Sigmoid colon (tissue), 7 donors: ENCODE measurements at places on chromosomes 4 and X.

DNA sequence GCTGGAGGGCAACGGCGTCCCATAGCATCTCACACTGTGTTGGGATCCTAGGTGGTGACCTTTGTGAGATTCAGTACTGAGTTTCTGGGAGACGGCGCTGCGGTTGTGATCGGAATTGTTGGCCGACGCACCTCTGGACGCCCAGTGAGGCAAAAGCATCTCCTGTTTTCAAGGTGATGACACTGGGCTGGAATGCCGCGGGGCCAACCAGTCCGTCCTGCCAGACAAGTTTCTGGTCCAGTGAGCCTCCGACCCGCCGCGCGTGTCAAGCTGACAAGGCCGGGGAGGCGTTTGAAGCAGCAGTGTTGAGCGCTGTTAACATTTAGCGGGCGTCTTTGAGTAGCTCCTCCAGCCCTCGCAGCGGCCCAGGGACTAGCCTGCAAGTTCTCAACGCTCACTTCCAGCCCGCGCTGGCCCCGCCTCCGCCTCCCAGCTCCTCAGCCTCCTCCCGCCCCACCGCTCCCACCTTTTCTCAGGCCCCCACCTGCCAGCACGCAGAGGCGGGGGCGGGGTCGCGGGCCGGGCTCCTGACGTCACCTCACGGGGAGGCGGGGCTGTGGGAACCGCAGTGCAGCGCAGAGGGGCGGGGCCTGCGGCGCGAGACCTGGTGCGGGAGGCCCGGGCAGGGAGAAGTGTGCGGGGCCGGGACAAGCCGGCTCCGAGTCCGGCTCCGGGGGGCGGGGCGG, 482 bp upstream of the CDS1 start:
- DNase-seq: peak; percentile 90

GRCh38 chr4:47914926-47915237, 499 bp upstream of the NFXL1 start:
- no peak for DNase-seq

DNA sequence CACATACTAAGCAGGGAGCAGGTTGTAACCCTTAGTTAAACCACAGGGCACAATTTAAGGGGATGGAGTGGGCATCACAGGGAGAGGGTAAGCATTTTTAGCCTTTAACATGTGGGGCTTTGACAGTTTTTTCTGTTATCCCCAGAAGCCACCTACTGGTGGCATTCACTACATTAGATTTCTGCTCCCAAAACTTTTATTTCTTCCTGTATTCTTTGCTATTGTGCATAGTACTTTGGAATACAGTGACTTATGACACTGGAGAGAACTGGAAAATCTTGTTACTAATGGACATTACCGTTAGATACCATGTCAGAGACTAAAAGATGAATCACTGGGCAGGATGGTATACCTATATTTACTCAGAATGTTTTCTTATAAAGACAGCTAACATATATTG, 7.3 kb downstream of the TRIM75 start:
- DNase-seq: no peak

- DNase-seq: no peak
Measured at GRCh38 chrX:42988700-42989099, 210.7 kb upstream of the PPP1R2C start.

DNA sequence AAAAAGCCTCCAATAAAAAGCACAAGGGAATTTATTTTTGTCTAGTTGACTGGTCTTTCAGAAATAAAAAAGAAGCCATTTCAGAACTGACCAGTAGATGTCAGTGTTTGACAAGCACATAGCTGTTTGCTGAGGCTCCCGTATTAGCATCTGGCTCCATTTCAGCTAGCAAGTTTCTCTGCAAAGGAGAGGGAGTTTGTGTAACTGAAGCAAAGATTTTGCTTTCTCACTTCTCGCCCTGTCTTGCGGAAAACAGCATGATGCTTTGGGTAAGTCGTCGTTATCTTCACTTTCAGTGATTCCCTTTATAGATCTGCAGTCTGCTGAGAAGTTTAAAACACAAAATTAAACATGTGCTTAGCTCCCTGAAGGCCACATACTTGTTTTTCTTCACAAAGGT, 85.5 kb downstream of the CT47B1 start:
- DNase-seq: peak; percentile 71
